ENCODE measurements at places on chromosomes 3 and 15.

- DNase-seq = no peak
Measured at GRCh38 chr15:41917767-41918430, 24.0 kb upstream of the SPTBN5 start.

GRCh38 chr15:95584088-95584487 is 746.4 kb upstream of the NR2F2 start:
- DNase-seq = no peak

- DNase-seq = no peak
Measured at GRCh38 chr3:151282921-151283320, 4.6 kb upstream of the P2RY14 start.

- DNase-seq = no peak
Measured at GRCh38 chr3:113251817-113252216, 40.5 kb downstream of the BOC start.

DNA sequence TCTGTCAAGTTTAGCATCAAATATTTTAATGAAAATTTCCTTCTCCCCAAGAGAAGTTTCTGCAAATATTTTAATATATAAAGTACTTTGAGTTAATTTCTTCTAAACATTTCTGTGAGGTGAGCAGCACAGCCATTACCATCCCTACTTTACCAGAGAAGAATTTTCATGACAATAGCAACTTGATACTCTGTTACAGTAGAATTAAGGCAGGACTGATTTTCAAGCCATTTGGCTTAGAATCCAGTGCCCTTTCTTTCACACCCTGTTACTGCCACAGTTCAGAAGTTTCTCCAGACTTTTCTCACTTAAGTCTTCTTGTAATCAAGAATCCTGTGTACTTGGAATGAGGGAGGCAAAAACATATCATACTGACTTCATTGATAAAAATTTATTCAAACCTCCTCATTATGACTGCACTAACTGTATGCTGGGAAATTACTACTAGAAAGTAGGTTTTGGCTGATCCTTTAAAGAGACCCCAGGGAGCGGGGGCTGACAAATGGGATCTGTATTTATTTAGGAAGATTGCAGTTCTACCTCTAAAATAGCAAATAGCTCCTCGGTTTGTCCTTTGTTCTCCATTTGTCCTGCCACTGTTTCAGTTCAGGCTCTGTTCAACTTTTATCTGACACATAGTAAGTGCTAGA is 557.0 kb upstream of the SGO1 start:
- no peak for DNase-seq

DNA sequence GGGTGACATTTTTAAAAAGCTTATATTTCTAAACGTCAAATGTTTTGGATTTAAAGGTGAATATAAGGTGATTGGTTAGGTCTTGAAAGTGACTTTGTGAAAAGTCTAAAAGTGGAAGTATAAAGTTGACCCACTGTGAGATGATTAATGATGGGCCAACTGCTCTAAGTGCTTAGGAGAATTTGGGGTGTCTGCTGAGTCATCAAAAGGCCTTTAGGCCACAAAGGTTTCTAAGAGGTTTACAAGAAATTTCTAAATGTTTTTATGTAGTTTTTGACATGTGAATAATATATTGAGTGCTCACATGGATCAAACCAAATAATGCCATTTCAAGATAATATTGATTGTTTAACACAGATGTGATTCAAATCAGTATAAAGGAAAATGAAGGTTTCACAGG is 39.2 kb upstream of the SLC2A2 start:
- DNase-seq = no peak

GRCh38 chr3:196563721-196564225 is 4.6 kb downstream of the WDR53 start:
- no peak for DNase-seq

DNA sequence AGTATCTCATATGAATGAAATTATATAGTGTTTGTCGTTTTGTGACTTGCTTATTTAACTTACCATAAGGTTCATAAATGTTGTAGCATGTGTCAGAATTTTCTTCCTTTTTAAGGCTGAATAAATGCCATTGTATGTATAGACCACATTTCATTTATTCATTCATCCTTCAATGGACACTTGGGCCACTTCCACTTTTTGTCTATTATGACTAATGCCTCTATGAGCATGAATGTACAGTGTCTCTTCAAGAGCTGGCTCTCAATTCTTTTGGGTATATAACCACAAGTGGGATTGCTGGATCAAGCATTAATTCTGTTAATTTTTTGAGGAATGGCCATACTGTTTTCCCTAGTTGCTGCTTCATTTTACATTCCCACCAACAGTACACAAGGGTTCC is 156.1 kb downstream of the VPS8 start:
- DNase-seq = no peak

Measured in dorsolateral prefrontal cortex (tissue), 122 donors.